ENCODE measurements at places on chromosomes 2 and 18. TPM values are rescaled to one million over a fixed set of nuclear protein-coding genes. Genes with fewer than 3 reads are reported as not detected.

The MC5R gene
- not detected for total RNA-seq

The COQ10B gene
- total RNA-seq = 22.2 TPM

The KIF1A gene
- total RNA-seq = 0.71 TPM

The ERBB4 gene
- total RNA-seq = not detected

DNA sequence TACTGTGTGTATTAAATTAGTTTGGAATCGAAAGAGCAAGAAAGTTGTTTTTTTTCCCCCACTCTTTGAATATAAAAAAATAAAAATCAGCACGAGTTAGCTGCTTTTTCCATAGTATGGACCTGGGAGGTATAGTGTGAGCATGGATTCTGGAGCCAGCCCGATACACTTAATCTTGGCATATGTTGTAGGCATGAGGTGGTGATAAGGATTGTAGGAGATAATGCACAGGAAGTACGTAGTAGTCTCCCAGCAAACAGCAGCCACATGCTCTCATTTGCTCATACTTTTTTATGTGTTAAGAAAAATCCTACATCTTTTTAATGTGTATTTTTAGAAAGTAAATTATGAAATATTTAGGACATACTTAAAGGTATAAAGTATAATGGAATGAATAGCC is 2.1 kb upstream of the DNAJC27 start:
- no peak for DNase-seq

- DNase-seq = no peak
Measured at GRCh38 chr2:190815226-190815625, 65.4 kb upstream of the GLS start.

DNA sequence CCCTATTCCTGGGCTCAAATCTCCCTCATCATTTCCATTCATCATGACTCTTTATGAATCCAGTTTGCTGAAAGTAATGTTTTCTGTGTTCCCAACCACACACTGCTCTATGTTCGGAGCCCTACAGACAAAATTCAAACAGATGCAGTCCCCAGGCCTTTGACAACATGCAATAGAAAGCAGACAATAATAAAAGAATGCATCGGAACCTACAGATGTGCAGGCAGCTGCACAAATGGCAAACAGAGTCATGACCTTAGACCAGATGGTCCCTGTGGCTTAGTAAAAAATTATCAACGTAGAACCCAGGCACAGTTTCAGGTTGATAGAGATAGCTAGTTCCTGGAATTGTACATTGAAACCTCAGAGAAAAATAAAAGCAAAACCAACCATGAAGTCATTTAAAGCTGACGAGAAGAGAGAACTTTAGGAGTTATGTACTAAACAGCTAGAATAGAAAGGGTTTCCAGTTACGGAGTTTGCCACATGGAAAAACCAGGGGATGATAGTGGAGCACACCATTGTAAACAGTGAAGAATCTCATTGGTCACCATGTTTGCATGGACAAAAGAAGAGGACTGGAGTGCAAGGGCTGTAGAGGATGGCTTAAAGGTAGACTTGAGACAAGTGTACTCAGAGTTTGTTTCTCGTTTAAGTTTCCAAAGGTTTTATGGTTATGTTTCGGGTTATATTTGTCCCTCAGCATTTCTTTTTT is 23.2 kb upstream of the ACVR1 start:
- DNase-seq = peak; percentile 39
